ENCODE measurements at places on chromosomes 2 and 18. TPM values are rescaled to one million over a fixed set of nuclear protein-coding genes. Genes with fewer than 3 reads are reported as not detected.

- DNase-seq = no peak
These were observed 112.2 kb downstream of the MEIS1 start for GRCh38 chr2:66547118-66547517.

DNA sequence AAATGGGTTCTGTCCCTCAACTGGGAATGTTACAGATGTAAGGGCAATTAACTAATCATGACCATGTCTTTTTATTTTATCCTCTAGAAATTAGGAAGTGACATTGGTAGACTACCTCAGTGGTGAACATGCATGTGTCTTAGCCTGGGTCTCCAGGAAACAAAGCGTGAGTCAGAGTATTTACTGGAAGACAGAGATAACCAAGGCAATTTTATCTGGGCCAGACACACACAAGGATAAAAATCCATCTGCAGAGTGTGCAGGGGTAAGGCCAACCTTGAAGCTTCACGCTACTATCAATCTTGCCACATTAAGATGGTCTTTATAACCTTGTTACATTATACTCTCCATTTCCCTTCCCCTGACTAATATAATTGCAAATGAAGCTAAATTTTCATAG is 487.5 kb downstream of the SUCLG1 start:
- DNase-seq = no peak

GRCh38 chr2:150612957-150613710 is 125.7 kb upstream of the RND3 start:
- no peak for DNase-seq

The LYG2 gene
- not detected for total RNA-seq

The SETBP1 gene
- 0.51 TPM for total RNA-seq

The INO80D gene
- total RNA-seq = 50.9 TPM

Measured in naive thymus-derived CD4-positive, alpha-beta T cell (primary cell).